ENCODE measurements at places on chromosomes 2 and 18. TPM values are rescaled to one million over a fixed set of nuclear protein-coding genes. Genes with fewer than 3 reads are reported as not detected.

DNA sequence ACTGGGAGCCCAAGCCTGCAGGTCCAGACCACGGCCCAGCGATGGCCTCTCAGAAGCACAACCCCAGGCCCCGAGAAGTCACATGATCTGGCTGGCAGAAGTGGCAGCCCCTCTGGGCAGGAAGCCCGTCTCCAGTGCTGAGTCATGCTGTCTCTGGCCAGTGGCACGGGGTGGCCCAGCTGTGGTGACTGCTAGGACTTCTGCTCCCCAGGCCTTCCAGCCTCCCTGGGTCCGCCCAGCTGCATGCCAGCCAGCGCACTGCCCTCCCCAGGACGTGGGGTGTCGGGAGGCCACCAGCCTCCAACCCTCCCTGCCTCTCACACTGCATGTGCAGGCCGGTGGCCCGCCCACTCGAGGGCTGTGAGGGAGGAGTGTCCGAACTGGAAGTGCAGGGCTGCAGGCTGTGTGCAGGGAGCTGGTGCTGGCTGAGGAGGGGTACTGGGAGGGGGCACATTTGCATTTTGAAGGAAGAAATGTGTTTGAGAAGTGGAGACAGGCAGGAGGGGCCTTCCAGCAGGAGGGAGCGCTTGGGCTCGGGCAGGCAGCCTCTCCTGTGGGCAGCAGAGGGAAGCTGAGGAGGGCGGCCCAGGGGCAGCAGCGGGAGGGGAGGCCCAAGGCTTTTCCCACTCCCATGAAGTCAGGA lies 17.0 kb upstream of the HPCAL1 start:
- DNase-seq: peak; percentile 85

GRCh38 chr2:121333834-121334558 lies 49.0 kb upstream of the TFCP2L1 start:
- DNase-seq: no peak

DNA sequence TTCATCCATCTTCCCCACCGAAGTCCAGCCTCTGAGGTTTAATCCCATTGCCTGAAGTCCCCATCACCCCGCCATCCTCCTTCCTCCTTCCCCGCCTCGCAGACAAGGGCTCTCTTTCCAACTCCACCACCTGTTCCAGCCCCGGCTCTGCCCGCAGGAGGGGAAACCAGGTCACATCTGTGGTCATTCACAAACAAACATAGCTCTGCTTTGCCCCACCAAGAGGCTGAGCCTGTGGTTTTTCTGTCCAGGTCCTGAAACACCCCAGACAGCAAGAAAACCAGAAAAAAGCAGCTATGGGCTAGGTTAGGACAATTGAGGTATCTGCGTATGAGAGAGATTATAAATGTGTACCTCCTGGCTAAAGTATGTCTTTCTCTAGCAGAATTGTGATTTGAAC lies 144.7 kb downstream of the GLI2 start:
- no peak for DNase-seq

The CACNB4 gene
- 0.12 TPM for total RNA-seq

The KIF5C gene
- 3.2 TPM for total RNA-seq

Measured in Daoy (cell line).